Activated naive CD4-positive, alpha-beta T cell treated with anti-CD3 and anti-CD28 coated beads, Interleukin-2, amount 50 U/mL, for 16 hours (primary cell): ENCODE measurements at places on chromosomes 3 and 15.

DNA sequence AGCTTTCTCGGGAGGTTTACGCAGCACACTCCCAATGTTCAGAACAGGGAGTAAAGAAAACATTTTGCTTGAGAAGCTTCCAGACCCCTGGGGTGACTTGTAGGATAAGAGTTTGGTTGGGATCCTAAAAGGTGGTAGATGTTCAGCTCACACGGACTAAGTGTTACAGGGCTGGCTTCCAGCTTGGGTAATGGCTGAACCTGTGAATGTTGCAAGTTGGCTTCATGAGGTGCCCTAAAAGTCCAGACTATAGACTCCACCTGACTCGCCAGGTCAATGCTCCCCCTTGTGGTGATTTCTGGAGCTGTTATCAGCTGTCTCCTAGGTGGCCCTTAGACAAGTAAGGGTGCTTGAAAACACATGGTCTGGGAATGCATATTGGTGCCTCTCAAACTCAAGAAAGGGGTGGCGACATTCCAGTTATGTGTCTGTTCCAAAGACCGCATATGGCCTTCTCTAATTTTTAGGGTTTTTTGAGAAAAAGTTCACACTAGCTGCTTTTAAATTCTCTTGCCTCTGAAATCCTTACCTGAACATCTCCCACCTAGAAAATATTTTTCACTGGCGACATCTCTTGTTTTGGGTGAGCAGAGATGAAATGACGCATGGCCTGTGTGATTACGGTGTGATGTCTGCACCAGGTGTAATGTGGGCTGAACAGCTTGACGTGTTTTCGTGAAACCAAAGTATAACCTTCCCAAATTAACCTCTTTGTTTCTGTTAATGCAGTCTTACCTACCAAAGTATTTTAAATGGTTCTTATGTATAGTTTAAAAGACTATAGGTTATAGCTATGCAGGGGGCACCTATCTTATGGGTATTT lies 175.7 kb upstream of the KBTBD8 start:
- DNase-seq = peak; percentile 65

GRCh38 chr15:82935382-82935781 lies 17.1 kb downstream of the HOMER2 start:
- DNase-seq = no peak

- DNase-seq = no peak
These were observed 7.6 kb upstream of the ISL2 start for GRCh38 chr15:76328958-76329357.

- DNase-seq = no peak
These were observed 2.1 kb upstream of the SCAANT1 start for GRCh38 chr3:63914312-63914711.

DNA sequence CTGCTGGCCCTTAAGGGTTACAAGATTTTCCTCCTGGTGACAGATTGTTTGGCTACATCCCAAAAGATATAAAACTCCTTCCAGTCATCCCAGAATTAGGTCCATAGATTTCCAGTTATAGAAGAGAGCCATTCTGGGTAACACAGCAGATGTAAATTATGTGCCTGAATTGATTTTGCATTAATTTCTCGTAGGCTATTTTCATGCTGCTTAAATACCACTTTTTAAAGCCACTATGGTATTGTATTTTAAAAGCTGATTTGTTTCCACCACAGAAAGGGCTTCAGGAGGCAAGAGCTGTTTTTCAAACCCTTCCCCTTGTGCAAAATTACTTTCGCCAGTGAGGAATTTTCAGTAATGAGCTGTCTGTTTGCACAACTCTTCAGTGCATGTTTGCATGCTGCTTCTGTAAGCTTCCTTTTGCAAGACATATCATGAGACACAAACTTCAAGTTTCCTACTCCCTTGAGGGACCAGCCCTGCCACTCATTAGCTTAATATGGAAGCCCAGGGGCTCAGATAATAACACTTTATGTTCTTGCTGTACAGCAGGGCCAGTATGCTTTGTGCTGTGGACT lies 105.4 kb upstream of the TNIK start:
- DNase-seq = no peak

DNA sequence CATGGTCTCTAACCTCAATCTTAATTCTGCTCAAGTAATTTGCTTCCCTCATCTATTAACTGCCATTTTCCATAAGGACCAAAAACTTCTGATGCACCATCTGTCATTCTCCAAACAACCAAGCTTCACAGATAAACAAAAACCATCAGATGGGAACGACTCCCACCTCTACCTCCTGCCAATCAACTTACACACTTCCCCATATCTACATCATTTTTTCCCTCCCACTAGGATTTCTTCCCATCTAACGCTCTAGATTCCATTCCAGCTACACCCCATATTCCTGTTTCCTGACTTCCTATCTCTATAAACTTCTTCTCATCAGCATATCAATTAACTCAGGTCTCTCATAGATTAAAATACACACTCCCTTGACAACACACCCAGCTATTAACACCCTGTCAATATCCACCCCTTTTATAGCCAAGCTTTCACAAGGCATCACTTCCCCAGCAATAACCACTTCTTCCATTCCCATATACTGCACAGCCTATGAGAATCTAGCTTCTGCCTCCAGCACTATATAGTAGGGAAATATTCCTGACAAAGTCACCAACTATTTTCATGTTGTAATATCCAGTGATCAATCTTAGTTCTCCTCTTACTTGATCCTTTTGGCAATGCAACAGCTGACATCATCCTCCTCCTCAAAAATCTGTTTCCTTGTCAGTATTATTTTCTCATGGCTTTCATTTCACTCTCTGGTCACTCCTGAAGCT lies 39.2 kb downstream of the SNX4 start:
- no peak for DNase-seq

- DNase-seq = no peak
These were observed 391.4 kb downstream of the LRTM1 start for GRCh38 chr3:54536450-54536849.

GRCh38 chr3:7518456-7518855 lies 657.5 kb downstream of the GRM7 start:
- DNase-seq = no peak

GRCh38 chr3:146404436-146404835 lies 64.9 kb downstream of the PLSCR2 start:
- no peak for DNase-seq
